Heart left ventricle (tissue), 16 donors: ENCODE measurements at places on chromosomes 2 and 18.

- no peak for DNase-seq
Measured at GRCh38 chr2:237882510-237883481, 23.4 kb downstream of the RAMP1 start.

DNA sequence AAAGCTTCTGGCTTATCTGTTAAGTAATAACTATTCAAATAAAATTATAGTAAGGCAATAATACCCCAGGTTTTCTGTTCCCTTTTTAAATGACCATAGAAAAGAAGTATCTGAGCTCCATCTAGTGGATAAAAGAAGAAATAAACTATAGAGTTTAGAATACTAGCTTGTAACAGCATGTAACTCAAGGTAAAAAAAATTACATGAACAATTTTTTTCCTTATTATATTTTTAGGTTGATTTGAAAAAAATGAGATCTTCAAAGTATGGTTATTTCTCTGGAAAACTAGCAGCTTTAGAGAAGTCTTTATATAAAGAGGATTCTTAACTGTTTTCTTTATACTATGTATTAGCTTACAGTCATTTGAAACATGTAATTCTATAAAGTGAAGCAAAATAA, 58.1 kb downstream of the NCKAP1 start:
- no peak for DNase-seq

DNA sequence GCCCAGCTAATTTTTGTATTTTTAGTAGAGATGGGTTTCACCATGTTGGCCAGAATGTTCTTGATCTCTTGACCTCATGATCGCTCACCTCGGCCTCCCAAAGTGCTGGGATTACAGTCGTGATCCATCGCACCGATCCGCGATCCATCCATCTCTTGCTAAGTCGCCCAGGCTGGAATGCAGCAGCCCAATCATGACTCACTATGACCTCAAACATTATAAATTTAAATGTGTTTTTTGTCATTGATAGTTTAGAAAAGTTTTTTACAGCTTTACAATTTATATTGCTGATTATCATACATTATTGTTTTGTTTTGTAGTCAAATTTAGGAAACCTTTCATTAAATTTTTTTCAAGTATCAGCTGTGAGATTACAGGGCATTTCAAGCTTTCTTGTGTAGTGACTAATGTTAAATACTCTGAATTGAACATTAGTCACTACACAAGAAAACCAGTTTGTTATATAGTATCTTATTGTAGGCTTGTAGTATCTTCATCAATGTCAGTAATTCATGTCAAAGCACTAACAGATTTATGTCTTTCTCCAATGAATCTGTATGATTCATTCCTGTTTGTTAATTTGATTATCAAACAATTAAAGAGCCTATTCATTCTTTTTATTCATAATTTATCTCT, 37.5 kb downstream of the NR4A2 start:
- no peak for DNase-seq

GRCh38 chr2:111912547-111912946, 14.1 kb downstream of the MERTK start:
- no peak for DNase-seq

DNA sequence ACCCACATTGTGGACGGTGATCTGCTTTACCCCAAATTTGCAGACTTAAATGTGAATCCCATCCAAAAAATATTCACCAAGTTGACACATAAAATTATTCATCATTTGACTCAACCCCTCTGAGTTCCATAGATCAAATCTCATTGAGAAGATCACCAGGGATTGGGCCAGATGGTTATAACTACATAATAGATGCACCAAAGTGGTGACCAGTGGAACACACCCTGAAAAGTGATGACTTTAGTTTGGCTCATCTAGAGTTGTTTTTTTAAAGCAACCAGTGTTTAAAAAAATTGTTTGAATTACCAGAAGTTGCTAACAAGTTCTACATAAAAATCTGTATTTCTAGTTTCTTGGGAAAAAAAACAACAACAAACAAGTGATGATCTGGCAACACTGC, 155.0 kb downstream of the PLCL1 start:
- no peak for DNase-seq

- DNase-seq = no peak
Measured at GRCh38 chr2:216516730-216517350, 18.2 kb downstream of the RPL37A start.

DNA sequence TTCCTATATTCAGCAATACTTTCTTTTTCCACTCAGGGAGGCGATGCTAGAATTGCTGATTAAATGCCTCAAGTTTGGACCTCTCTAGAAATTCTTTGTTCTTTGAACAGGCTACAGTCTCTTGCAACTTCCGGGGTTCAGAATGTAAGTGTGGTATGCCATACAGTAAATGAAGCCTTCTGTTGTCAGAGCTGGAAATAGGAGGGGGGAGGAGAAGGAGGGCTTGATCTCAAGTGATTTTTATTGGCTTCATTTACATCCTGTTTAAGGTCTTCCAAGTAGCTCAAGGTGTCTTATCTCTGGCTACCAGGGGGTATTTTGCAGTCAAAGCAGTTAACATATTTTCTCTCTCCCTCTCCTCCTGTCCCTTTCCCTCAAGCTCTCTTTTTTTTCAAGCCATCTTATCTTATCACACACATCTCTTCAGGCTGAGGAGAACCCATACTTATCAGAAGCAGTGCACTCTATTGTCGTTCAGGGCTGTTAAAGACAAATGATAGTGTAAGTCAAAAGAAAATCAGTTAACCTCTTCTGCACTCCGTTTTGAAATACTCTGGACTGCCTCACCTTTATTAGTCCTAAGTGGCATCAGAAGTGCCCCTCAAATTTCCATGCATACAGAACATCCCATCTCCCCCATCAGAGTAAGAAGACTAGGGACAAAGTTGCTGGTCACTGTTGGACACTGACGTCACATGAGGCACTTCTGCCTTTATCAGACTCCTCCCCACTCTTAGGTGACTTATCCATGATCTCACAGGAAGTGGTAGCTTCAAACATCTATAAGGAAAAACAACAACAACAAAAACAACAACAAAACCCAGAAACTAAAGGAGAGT, 112.2 kb downstream of the ZNF521 start:
- DNase-seq = no peak
